ENCODE measurements at places on chromosomes 16 and 17.

DNA sequence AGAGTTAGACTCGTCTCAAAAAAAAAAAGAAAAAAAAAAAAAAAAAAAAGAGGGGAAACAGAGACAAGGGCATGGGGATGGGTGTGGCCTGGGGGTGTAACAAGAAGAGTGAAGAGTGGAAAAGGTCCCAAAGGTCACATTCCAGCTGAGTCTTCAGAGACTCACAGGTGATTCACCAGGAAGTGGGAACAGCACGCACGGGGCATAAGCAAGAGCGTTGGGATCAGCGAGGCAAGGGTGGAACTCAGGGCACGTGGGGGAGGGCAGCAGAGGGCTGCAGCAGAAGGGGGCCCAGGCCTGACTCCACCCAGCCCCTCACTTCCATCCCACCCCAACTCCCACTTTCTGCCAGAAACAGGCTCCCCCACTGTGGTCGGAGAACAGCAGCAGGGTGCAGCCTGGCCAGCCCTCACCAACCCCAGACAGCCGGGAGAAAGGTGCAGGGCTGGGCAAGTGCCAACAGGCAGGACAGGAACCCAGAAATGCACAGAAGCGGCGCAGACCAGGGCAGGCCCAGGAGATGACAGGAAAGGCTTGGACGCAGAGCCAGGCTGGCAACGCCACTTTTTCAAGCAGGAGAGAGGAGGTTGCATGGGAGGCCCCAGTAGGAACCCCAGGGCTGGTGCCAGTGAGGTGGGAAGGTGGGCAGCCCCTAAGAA, 3.3 kb downstream of the MEAK7 start:
- DNase-seq, result no peak

GRCh38 chr16:52296076-52296475, 250.9 kb downstream of the TOX3 start:
- no peak for DNase-seq

DNA sequence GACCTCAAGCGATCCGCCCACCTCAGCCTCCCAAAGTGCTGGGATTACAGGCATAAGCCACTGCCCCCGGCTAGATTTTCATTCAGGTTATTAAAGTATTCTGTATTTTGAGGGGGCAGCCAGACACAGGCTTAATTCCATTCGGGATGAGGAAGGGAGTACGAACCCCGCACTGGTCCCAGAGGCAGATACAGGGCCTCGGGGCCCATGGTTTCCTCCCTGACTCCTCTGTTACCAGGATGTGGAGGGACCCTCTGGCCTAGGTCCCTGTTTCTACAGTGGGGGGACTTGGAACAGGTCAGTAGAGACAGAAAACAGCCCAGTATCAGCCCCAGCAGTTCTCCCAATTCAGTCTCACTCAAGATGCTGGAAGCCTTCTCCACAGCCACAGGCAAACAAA, 42.0 kb downstream of the PECAM1 start:
- no peak for DNase-seq

- no peak for DNase-seq
Measured at GRCh38 chr17:43552229-43552837, 6.2 kb upstream of the ETV4 start.

GRCh38 chr17:75301502-75302206, 12.4 kb upstream of the SLC25A19 start:
- DNase-seq, result no peak

GRCh38 chr17:7064261-7064660, 15.8 kb downstream of the CLEC10A start:
- DNase-seq, result no peak

DNA sequence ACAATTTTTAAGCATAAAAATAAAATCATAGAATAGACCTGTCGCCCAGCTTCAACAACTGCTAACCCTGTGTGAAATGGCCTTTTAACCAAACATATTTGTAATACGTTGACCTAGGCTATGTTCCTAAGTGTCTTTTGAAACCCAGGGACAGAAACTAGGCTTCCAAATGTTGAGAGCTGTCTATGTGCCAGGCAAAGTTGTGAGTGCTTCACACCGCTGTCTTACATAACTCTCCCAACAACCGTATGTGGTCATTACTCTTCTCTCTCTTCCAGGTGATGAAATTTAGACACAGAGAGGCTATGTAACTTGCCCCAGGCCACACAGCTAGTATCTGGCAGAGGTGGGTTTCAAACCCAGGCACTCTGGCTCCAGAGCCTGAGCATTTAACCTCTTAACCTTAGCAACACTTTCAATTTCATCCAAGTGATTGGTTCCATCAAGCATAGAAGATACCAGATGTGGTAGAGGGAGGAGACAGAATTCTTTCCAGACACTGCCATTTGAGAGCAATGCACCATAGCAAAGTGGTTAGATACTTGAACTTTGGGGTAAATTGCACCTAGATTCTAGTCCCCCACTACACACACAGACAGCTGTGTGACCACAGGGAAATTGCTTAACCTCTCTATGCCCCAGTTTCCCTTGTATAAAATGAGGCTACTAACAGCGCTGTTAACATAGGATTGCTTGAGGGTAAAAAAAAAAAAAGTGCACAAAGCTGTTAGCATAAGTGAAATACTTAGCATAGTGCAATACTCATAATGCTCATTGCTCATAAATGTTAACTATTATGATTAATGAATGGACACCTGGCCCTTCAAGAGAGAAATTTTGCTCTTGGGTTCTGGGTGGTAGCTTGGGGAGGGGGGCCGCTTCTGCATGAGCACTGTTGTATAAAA, 160.6 kb downstream of the IRX3 start:
- DNase-seq, result no peak

Data from activated gamma-delta T cell treated with Interleukin-2 at 50 U/mL for 16 hours (primary cell).